Right hindlimb (tissue), 1 donor: ENCODE measurements at places on chromosomes 2 and 18.

- DNase-seq, result no peak
These were observed 261.1 kb downstream of the PTGR3 start for GRCh38 chr18:74947875-74948274.

- peak; percentile 96 for DNase-seq
These were observed 65.5 kb upstream of the GPC1 start for GRCh38 chr2:240369801-240370585.

GRCh38 chr2:221874444-221874843, 302.3 kb upstream of the EPHA4 start:
- no peak for DNase-seq

- no peak for DNase-seq
These were observed 45.2 kb downstream of the CYP1B1 start for GRCh38 chr2:38030635-38031355.

- no peak for DNase-seq
These were observed 117.1 kb upstream of the MGAT5 start for GRCh38 chr2:134136731-134137130.
